ENCODE measurements at places on chromosomes 5 and 9.

DNA sequence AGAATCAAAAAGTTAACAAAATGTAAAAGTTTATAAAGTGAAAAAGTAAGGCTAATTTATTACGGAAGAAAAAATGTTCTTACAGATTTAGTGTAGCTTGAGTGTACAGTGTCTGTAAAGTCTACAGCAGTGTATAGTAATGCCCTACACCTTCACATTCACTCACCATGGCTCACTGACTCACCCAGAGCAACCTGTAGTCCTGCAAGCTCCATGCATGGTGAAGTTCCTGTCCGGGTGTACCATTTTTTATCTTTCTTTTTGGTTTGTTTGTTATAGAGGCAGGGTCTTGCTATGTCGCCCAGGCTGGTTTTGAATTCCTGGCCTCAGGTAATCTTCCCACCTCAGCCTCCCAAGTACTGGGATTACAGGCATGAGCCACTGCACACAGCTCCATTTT lies 93.6 kb downstream of the MED27 start:
- DNase-seq, result no peak

DNA sequence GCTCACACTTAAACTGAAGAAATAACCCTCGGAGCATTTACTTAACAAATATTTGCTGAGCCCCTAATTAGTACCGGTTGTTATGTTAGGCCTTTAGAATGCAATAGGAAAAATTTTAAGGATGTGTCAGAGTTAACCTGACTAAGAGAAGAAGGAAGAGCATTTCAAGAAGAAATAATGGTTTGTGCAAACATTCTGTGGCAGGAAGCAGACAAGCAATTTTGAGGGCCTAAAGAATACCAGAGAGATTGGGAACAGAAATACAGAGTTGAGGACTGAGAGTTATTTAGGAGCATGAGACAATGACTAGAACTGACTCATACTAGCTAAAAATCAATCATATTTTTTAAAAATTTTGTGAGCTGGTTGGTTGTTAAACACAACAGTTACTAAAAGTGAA lies 218.8 kb downstream of the PRR16 start:
- no peak for DNase-seq

DNA sequence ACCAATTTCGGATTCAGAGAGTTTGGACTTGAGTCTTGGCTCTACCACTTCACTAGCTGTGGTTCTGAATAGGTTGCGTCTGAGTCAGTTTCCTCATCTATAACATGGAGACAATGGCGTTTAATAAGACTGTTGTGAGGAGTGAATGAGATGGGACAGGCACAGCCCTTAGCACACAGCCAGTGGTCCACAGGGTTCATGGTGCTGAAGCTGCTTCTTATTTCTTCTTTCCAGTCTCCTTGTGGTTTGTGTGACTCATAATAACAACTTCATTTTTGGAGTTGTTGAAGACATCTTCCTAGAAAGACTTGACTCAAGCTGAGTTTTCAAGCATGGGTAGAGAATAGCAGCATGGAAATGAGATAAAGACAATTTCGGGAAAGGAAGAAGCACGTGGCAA lies 172.6 kb upstream of the PPP2R2B start:
- DNase-seq, result no peak

- DNase-seq, result no peak
These were observed 197.0 kb downstream of the SYK start for GRCh38 chr9:90998573-90998972.

- DNase-seq, result peak; percentile 18
These were observed 1.9 kb downstream of the SNX18 start for GRCh38 chr5:54519509-54519876.

DNA sequence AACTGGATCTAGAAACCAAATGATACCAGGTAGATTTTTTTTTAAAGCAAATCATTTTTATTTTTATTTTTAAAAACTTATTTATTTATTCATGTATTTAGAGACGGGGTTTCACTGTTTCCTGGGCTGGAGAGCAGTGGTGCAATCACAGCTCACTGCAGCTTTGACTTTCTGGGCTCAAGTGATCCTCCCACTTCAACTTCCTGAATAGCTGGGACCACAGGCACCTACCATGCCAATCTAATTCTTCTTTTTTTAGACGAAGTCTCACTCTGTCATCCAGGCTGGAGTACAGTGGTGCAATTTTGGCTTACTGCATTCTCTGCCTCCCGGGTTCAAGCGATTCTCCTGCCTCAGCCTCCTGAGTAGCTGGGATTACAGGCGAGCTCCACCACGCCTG lies 41.3 kb upstream of the CDK20 start:
- DNase-seq, result no peak

DNA sequence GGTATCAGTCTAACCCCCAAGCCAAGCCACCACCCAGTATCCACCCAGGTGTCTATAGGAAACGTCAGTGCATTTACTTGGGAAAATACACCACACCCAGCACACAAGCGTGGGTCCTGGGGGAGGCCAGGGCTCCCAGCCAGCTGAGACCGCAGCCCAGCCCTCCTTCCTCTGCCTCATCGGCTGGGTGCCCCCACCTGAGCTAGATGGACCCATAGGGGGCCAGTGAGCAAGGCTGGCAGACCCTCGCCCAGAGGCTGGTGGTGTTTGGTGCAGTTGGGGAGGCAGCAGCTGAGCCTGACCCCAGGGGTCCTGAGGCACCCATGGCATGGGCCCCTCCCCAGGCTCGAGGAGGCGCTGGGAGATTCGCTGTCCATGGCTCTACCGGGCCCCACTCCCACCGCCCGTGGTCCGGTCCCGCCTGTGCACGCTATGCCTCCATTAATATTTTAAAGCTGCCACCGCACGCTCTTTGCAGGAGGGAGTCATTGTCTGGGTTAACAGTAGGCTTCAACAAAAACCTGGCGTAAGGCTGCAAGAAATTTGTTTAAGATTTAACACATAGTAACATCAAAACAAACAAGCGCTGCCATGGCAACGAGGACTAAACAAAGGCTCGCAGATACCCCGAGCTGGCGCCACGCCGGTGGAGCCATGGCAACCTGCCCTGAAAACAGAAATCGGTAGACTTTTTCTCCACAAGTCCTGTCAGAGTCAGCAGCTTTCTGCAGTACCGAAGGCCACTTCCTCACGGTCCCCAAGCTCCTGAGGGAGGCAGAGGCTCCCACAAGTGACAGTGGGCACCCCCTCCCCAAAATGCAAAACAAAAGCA lies 20.6 kb downstream of the TPPP start:
- peak; percentile 99 for DNase-seq

DNA sequence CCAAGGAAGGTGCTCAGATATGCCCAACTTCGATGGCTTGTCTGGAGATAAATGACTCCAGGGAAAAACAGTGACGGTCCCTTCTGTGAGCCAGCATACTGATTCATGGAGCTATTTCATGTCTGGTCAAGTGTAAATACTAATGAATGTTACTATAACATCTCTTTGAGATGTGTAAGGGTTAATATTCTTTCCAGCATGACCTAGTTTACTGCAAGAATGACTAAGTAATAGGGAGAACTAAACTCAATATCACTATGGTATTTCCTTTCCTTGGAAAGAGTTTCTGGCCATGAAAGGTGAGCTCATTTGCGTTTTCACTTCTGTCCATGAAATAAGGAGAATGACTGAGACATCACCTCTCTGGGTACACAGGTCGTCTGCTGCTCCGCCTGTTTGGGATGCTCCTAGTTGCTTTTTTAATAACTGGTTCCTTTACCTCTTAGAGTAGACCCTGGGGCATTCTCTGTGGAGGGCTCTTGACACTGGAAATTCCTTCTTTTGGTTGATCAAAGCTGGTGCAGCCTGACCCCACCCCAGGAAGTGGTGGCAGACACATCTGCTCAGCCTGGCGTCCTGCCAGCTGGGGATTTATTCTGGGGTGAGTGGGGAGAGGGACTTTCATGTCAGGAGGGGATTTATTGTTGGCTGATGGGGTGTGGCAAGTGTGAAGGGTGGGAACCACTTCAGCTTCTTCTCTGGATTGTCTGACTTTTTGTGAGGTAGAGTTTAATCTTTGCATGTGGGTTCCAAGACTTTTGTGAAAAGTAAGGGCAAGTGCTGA lies 250.0 kb upstream of the MPDZ start:
- no peak for DNase-seq

- no peak for DNase-seq
These were observed 191.1 kb downstream of the EBF1 start for GRCh38 chr5:158908425-158909220.

GRCh38 chr5:6827526-6828219 lies 114.4 kb downstream of the TENT4A start:
- no peak for DNase-seq

GRCh38 chr5:5522336-5522735 lies 99.9 kb downstream of the ICE1 start:
- no peak for DNase-seq

DNA sequence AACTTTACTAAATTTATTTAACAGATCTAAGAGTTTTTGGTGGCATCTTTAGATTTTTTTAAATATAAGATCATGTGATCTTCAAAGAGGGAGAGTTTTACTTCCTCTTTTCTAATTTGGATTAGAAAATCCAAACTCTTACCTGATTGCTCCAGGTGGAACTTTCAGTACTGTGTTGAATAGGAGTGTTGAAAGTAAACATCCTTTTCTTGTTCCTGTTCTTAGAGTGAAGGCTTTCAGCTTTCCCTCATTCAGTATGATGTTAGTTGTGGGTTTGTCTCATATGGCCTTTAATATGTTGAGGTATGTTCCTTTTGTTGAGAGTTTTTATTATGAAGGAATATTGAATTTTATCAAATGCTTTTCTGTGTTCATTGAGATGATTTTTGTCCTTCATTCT lies 650.0 kb upstream of the SGCD start:
- no peak for DNase-seq

DNA sequence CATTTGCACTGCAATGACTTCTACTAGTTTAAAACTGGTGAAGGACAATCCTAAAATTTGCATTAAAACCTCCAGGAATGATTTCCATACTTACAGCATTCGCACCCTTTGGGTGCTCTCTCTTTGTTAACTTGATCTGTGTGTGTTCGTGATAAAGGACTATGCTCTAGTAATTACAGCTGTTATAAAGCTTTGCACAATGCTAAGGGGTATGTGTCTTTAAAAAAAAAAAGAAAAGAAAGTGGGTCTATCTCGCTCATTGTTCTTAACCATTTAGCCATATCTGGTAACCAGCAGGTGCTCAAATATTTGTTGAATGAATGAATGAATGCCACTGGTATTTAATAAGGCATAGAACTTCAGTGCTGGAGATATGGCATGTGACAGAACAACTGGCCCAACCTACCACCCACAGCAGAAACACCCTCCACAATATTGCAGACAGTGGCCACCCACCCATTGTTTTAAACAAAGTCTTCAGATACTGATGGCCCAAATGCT lies 8.7 kb downstream of the TRIM36 start:
- DNase-seq, result no peak

DNA sequence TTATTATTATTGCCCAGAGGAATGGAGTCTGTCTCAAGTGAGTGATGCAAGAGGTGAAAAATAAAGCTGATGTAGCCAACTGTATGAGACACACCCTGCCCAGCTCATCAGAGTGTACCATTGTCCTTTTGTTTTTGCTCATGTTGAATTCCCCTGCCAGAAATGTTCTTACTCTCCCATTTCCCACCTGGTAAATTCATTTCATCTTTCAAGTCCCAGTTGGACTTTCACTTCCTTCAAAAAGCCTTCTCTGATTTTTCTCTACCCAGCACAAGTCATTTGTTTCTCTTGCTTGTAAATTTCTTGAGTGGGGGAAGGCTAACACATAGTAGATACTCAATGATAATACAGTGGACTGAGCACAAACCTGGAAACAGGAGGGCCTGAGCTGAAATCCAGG lies 394.5 kb upstream of the ZNF462 start:
- no peak for DNase-seq

DNA sequence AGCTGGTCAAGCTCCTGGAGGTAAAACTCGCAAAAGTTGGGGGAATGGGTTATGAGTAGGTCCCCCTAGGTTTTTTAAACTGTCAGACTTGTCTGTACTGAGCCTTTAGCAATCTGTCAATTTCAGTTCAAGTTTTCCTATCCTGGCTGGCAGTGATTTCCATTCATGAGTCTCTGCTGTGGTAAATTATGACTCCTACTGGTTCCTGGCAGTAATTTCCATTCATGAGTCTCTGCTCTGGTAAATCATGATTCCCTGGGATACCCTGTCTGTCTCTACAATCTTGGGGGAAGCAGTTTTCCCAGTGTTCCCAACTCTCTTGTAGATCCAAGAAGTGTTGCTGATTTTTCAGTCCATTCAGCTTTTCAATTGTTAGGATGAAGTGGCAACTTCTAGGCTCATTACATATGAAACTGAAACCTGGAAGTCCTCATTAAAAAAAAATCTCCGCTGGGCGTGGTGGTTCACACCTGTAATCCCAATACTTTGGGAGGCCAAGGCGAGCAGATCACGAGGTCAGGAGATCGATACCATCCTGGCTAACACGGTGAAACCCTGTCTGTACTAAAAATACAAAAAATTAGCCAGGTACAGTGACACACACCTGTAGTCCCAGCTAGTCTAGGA lies 91.3 kb upstream of the GPBP1 start:
- peak; percentile 66 for DNase-seq

- no peak for DNase-seq
These were observed 257.9 kb downstream of the SGCD start for GRCh38 chr5:156584871-156585270.

- DNase-seq, result peak; percentile 23
These were observed 405.5 kb downstream of the EFNA5 start for GRCh38 chr5:107265193-107265592.

- no peak for DNase-seq
These were observed 170.8 kb downstream of the SGCD start for GRCh38 chr5:156497804-156498208.

GRCh38 chr9:105259731-105260612 lies 15.5 kb downstream of the SLC44A1 start:
- no peak for DNase-seq

DNA sequence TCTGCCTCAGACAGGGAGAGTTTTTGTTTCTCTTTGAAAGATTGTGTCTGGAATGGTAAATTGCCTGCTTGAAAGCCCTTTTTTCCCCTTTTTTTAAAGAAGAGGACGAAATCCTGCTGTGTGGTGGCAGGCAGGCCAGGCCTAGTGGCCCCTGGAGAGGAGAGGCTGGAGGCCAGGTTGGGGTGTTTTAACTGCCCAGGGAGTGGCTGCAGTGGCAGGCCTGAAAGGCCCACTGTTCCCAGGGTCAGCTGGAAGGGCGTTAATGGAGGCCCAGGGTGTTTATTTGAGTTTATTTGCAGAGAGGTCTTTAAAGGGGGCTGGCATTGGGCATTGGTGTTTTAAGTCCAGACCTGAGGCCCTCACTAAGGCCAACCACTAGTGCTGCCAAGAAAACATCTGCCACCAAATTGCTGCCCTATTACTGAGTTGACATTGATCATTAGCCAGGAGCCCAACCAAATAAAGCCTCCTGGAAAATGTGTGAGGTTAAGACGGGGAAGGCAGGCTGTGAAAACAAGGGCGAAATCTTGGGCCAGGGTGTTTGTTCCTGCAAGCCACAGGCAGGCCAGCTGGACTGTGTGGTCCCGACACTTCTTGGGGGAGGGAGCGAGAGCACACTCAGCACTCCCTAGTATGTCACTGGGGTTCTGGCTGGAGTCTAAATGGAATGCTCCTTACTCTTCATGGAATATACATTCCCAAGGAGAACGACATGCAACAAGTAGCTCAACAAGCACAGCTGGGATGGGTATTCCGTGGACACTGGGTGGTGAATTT lies 5.0 kb downstream of the JADE2 start:
- no peak for DNase-seq

- DNase-seq, result peak; percentile 36
These were observed 5.6 kb upstream of the C5 start for GRCh38 chr9:121055642-121056143.

Data from HT-29 (cell line).